ENCODE measurements at places on chromosomes 3 and 15. TPM values are rescaled to one million over a fixed set of nuclear protein-coding genes. Genes with fewer than 3 reads are reported as not detected.

MTMR10 gene
- total RNA-seq = 26.9 TPM

GOLGA8T gene
- not detected for total RNA-seq

DNA sequence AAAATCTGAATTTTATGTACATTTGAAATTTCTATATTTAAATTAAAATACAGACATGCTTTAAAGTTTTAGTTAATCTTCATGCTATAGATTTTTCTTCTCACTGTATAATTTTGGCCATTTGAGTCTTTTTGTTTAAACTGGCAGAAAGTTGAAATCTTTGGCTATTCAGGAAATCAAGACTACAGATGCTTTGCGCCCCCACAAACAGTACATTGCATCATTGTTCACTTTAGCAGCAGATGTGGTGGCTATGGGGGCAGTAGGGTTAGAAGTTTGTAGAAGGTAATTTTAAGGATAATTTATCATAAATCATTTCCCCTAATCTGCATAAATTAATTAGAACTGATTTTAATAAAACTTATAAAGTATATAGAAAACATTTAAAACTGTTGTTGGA is 20.9 kb downstream of the SPPL2A start:
- peaks cover 3% of the 10 kb centered on the region for H3K4me1 ChIP-seq
- H3K27ac ChIP-seq = no peak overlapping the region
- no peaks in the 10 kb centered on the region for H3K27me3 ChIP-seq
- no peak for DNase-seq
- no peak overlapping the region for H3K4me3 ChIP-seq

GRCh38 chr3:47421741-47422649 is 41.2 kb downstream of the PTPN23 start:
- H3K4me1 ChIP-seq = peaks cover 17% of the 10 kb centered on the region
- H3K27me3 ChIP-seq = no peaks in the 10 kb centered on the region
- peak overlapping the region; percentile 45 for H3K27ac ChIP-seq
- peak; percentile 66 for DNase-seq
- H3K36me3 ChIP-seq = peaks cover 82% of the 10 kb centered on the region

- no peak overlapping the region for H3K27ac ChIP-seq
- H3K4me3 ChIP-seq = no peak overlapping the region
- H3K27me3 ChIP-seq = no peaks in the 10 kb centered on the region
- H3K4me1 ChIP-seq = peaks cover 4% of the 10 kb centered on the region
- H3K36me3 ChIP-seq = no peaks in the 10 kb centered on the region
These were observed 175.0 kb upstream of the MCTP2 start for GRCh38 chr15:94056314-94056713.

DNA sequence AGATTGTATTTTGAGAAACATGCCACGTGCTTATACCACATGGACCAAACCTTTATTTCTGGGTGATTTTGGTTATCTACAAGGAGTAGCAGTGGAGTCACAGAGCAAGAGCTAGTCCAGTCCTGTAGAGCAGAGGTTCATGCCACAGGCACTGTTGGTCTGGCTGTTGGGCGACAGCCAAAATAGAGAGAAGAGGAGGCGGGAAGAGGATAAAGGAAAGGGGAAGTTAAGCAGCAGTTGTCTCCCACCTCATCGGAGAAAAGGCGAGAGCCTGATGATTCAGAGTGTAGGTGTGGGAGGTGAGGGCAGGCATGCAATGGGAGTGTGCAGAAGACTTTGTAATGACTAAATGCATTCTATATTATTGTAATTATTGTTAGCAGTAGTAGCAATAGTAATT is 237.5 kb upstream of the ROPN1 start:
- H3K27ac ChIP-seq = no peak overlapping the region
- no peaks in the 10 kb centered on the region for H3K27me3 ChIP-seq
- no peak overlapping the region for H3K4me3 ChIP-seq
- no peaks in the 10 kb centered on the region for H3K4me1 ChIP-seq
- DNase-seq = no peak

- no peak for DNase-seq
- H3K27me3 ChIP-seq = no peaks in the 10 kb centered on the region
- H3K36me3 ChIP-seq = peaks cover 36% of the 10 kb centered on the region
- no peak overlapping the region for H3K4me3 ChIP-seq
These were observed 9.8 kb downstream of the SELENOS start for GRCh38 chr15:101267320-101268104.

Data from suprapubic skin (tissue), 4 donors.